ENCODE measurements at places on chromosomes 2 and 18. TPM values are rescaled to one million over a fixed set of nuclear protein-coding genes. Genes with fewer than 3 reads are reported as not detected.

GRCh38 chr2:150620855-150621254 is 133.4 kb upstream of the RND3 start:
- H3K27ac ChIP-seq = no peak overlapping the region
- peaks cover under 1% of the 10 kb centered on the region for H3K36me3 ChIP-seq
- H3K27me3 ChIP-seq = no peaks in the 10 kb centered on the region
- peaks cover 41% of the 10 kb centered on the region for H3K4me1 ChIP-seq
- H3K4me3 ChIP-seq = no peak overlapping the region

- H3K27me3 ChIP-seq = no peaks in the 10 kb centered on the region
- H3K4me1 ChIP-seq = no peaks in the 10 kb centered on the region
- H3K4me3 ChIP-seq = no peak overlapping the region
- H3K27ac ChIP-seq = no peak overlapping the region
Observed at GRCh38 chr2:39712953-39713352, 47.2 kb downstream of the TMEM178A start.

The SKOR2 gene
- total RNA-seq = 1.4 TPM

The PTRHD1 gene
- 38.2 TPM for total RNA-seq

The CPO gene
- 0.47 TPM for total RNA-seq
